ENCODE measurements at places on chromosomes 3 and 15.

GRCh38 chr3:160210799-160211221 is 14.4 kb upstream of the C3orf80 start:
- DNase-seq = no peak

DNA sequence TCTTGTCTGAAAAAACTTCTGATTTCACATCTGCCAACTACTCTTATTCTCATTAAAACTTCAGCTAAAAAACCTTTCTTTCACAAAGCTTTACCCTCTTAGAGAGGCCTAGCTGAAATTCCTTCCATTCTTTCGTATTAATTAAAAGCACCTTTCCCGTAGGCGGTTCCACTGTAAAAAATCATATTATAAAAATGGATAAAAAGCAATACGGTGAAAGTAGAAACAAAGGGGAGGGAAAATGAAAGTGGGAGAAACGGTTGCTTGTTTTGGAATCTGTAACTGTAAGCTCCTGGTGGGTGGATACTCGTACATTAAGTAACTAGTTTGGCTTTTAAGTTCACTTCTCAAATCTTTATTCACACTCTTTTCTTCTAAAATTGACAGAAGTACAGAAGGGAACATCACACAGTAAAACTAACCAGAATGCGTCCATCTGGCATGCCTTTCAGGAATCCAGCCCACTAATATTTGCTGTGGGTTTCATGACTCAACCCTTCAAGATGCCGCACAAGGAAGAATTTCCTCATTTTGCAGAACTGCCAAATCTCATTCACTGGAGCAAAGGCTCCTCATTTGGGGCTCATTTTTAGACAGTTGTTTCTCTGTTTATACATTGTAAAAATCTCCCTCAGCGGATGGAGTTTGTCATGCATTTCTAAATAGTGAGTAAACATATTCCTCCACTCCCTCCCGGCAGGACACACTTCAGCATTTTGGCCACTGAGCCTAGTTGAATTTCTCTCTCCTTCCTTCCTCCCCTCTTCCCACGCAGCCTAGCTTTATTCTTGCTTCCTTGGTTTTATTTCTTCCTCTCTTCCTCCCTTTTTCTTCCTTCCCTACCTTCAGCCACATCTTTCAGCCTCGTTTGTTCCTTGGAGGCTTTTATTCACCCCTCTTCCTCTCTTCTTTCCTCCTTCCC is 419.5 kb upstream of the NAALADL2 start:
- no peak for DNase-seq

DNA sequence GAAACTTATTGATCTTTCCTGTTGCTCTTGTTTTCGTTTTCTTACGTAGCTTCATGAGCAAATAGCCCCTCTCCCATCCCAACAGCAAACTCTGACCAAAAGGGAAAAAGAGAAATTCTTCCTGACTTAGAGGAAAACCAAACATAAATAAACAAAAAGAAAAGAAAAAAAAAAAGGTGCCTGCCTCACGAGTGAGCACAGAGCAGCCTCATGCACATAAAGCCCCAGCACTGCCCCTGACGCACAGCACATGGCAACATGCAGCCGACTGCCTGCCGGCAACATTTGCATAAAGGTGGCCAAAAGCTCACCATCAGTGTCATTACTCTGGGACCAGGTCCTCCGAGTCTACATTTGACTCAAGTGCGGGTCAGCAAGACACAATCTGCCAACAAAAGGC is 6.4 kb downstream of the POC1A start:
- no peak for DNase-seq

DNA sequence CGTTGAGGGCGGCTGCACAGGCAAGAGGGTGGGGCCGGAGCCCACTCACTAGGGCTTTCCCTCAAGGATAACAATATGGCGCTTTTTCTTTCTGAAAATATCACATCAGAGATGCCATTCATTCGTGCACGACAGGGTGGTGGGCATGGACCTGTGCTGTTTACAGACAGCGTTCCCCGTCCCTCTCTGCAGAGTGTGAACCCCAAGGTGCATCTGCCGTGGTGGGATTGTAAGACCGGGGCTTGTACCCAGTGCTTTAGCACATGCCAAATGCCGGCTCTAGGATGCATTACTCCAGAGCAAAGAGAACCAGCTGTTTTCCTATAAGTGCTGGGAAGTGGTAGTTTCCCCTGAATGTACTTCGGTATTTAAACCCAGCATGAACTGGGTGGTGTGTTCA is 37.0 kb downstream of the CHDH start:
- DNase-seq = no peak

DNA sequence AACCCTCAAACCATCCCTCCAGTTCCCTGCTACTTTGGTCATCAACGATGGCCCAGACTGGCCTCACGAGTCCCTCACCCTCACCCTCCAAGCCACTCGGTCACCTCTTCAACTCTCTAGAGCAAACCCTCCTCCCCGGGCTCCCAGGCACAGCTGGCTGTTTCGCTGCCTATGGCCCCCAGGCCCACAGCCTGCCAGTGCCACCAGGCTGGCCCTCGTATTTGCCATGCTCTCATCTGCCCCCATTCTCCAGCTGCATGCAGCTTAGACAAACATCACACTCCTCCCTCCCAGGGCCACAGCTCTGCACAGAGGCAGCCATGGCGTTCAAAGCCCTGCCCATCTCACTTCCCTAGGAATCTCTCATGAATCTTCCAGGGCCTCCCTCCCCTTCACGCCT is 13.8 kb downstream of the RAB43 start:
- DNase-seq = no peak

- DNase-seq = no peak
These were observed 48.7 kb downstream of the NMNAT3 start for GRCh38 chr3:139629033-139629432.

DNA sequence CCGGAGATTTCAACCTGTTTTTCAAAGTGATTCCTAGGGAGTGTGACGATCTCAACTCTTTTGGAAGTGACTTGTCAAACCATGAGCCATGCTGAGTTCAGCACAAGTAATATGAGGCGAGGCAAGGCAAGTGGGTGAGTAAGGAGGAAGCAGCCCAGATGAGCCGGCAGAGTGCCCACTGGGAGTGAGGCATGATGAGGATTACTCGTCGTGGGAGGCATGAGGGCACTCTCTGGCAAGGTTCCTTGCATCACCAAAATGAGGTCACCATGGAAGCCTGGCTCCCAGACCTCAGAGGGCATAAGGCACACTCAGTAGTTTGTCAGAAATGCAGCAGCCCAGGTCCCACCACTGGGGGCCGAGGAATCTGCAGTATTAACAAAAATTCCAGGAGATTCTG is 636.1 kb downstream of the MAGI1 start:
- no peak for DNase-seq

- DNase-seq = no peak
These were observed 11.6 kb upstream of the VGLL4 start for GRCh38 chr3:11655196-11655928.

- DNase-seq = no peak
These were observed 84.9 kb downstream of the ARNT2 start for GRCh38 chr15:80489030-80489594.

GRCh38 chr3:56826831-56827722 is 25.3 kb upstream of the ARHGEF3 start:
- no peak for DNase-seq

DNA sequence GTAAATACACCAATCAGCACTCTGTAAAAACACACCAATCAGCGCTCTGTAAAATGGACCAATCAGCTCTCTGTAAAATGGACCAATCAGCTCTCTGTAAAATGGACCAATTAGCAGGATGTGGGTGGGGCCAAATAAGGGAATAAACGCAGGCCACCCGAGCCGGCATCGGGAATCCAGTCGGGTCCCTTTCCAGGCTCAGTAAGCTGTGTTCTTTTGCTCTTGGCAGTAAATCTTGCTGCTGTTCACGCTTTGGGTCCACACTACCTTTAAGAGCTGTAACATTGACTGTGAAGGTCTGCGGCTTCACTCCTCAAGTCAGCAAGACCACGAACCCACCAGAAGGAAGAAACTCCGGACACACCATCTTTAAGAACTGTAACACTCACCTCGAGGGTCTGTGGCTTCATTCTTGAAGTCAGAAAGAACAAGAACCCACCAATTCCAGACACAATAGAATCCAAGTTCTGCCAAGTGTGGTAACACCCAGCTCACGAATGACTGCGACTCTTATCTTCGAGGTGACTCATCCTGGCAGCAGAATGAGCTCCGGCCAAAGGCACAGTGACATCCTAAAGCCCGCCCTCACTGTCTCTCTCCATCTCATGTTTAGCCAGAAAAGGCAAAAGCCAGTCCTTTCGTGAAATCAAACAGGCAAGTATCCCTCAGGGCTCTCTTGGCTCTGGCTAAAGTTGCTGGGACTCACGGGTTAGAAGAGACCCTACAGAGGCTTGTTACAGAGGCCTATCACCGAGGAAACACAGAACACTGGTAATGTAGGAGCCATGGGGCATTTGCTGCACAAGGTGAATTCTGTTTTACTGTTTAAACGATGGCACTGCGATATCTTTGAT is 155.2 kb downstream of the FAM43A start:
- DNase-seq = no peak

- no peak for DNase-seq
These were observed 55.9 kb upstream of the GCNT3 start for GRCh38 chr15:59555696-59556095.

DNA sequence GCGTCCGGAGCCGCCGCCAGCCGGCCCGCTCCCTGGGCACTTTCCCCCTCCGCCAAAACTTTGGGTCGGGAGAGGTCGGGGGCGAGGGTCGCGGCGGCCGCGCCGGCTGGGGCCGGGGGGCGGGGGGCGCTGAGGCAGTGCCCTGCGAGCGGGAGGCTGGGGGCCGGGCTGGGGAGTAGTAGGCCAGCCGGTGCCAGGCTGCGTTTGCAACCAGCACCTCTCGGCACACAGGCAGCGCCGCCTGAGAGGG is 452 bp downstream of the BBX start:
- peak; percentile 53 for DNase-seq

DNA sequence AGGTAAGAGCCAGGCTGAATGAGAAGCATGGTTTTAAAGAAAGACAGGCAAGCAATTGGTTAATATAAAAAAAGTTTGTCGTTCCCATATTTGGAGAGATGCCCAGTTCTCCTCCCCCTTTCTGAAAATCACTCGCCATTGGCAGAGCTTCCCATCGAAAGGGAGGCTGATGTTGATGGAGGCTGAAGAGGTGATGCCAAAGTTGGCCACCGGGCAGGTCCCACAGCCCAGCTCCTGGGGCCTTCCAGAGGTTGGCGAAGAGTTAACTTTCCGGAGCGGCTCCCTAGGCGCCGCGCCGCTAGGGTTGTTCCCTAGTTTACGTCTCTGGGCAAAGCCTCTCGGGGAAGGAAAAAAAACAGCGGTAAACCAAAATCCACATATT is 793 bp downstream of the PCOLCE2 start:
- DNase-seq = no peak

GRCh38 chr15:78685159-78685921 is 44.3 kb upstream of the CHRNB4 start:
- no peak for DNase-seq

DNA sequence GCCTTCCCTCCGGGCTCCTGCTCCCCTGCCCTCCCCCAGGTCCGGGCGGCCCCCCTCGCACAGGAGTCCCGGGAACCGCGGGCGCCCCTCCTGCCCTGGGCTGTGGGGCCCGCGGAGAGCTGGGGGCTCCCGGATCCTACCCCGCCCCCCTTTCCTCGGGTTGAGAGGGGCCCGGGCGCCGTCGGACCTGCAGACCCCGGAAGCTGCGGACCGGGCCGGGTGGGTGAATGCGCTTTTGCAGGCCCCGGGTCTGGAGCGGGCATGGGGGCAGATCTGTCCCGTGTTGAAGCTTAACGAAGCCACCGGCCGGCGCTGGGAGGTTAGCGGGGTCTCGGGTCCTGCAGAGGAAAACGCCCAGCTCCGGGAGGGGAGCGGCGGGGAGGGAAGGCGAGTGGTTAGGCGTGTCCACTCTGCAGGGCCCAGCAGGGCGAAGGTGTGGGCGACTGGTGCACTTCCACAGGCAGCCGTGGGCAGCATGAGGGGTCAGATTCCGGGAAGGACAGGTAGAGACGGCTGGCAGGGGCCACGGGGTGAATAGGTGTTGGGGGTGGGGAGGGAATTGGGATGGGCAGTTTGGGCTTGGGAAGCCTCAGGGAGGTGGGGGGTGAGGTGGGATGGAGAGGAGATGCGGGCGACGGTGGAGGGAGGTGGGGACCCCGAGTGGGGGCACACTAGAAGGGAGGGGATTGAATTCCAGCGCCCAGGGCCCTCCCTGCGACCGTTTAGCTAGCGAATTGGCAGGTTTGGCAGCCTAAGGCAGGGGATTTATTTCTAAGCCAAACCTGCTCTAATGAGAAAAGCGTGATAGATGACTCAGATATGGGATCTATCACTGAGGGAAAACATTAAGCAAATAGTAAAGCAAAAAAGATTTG is 635 bp downstream of the CD276 start:
- peak; percentile 36 for DNase-seq

DNA sequence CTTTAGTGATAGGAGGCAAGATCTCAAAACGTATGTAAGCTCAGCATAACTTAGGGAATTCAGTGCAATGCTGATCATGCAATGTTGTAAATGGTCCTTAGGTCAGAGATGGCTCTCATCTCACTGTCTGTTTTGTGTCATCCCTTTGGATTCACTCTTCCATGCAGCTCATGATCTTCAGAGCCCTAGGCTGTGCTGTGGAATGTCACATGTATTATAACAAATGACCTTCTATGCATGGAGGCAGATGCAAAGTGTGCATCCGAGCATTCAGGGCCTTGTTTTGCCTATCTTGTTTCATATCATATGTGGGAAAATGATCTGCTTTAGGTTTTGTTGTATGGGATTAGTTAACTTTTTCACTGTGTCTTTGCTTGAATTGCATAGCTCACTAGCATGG is 40.5 kb upstream of the PDZRN3 start:
- DNase-seq = no peak

DNA sequence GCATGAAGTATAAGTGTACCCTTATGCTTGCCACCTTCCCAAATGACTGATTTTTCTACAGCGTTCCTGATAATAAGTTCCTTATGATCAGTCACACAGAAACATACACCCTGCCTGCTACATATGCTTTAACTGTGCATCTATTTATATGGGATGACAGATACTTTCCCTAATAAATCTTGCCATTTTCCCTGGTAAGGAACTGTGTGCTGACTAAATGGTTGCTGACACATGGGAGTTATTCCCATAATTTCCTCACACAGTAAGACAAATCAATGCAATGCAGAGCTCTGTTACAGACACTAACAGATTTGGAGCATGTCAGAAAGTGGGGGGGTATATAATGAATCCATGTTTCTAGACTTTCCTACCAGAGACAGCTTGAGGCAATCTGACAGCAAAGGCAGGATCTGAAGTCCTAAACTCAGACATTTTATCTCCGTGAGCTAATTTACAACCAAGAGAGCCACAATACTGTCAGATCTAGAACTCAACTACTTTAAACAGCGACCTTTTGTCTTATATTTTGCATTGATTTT is 86.9 kb upstream of the TCF12 start:
- DNase-seq = no peak

DNA sequence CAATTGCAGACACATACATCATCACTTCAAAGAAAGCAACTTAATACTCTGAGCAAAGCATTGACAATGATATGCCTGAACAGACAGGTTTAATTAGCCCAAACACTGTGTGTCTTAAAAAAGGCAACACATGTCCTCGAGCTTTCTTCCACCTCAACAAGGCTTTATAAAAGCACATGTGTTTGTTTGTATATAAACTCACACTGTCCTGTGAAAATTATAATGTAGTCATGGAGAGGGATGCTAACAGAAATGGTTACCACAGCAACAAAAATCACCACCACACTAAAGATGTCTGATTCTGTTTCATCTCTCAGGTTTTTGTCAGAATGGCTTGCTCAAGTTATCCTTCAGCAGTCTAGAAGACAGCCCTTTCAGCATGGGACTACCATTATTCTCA is 314.7 kb downstream of the MAGI1 start:
- no peak for DNase-seq

Measured in progenitor cell of endocrine pancreas (in vitro differentiated cells).